ENCODE measurements at places on chromosomes 11 and 22.

GRCh38 chr11:113338730-113339129, 24.3 kb downstream of the TTC12 start:
- no peak for DNase-seq

DNA sequence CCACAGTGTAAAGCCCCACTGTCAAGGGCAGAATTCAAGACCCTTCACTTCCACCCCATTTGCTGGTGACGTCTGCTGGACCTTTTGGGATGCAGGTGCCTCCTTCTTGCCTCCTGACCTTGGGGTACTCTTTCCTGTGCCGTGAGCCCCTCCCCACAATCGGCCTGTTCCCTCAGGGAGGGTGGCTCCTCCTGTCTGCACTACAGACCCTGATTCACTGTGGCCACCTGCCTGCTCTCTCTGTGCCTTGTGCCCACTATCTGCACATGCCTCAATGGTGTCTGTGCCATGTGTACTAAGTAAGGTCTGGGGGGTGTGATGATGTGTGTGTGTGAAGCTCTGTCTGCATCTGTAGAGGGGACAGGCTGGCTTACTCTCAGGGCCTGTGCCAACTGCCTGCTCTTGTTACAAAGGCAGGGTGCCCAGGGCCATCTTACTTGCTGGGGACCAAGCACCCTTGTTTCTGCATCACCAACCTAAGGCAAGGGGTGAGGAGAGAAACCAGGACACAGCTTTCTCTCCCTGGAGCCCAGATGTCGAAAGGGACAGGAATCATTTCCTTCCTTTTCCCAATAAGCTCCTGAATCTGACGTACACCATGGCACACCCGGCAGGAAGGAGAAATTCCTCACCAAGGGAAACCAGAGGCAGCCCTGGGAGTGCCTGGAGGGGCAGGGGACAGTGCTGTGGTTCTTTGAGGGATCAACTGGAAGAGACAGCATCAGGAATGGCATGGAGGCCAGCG, 3.7 kb downstream of the PPM1F start:
- DNase-seq: no peak

DNA sequence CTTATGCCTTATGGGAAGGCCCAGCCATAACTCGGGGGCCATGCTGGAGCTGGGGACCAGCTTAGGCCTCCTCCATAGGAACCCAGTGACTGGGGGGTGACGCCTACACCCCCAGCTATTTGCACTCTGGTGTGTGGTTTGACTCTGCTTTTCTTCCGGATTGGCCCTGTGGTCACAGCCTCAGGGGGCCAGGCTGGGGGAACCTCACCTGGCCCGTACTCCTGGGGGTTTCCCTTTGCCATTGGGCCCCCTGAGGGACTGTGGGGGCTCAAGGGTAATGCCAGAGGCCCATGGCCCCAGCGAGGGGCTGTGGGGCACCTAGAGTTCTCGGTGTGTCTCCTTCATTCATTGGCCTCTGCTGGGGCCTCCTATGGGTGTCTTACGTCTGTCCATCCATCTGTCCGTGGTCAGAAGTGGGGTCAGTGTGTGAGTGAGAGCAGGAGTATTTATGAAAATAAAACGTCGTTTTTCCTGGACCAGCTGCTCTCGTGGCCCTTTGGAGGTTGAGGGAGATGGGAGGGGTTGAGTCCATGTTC, 6.3 kb upstream of the SH3BP1 start:
- no peak for DNase-seq

GRCh38 chr22:22048981-22049531, 66.5 kb upstream of the TOP3B start:
- no peak for DNase-seq

- DNase-seq: no peak
These were observed 17.1 kb downstream of the IFT27 start for GRCh38 chr22:36758792-36759271.

DNA sequence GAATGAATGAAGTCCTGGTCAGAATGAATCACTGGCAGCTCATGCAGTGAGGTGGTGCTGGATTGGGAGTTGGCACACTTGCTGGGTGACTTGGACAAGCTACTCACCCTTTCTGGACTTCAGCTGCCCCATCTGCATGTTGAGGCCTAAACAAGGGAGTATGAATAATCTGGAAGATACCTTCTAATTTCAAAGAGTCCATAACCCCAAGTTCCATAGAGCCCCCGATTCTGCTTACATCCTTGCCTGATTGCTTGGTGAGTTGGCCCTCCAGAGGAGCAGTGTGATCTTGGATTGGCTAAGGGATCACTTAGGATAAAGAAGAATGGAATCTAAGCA, 18.3 kb upstream of the ACCSL start:
- DNase-seq: no peak

DNA sequence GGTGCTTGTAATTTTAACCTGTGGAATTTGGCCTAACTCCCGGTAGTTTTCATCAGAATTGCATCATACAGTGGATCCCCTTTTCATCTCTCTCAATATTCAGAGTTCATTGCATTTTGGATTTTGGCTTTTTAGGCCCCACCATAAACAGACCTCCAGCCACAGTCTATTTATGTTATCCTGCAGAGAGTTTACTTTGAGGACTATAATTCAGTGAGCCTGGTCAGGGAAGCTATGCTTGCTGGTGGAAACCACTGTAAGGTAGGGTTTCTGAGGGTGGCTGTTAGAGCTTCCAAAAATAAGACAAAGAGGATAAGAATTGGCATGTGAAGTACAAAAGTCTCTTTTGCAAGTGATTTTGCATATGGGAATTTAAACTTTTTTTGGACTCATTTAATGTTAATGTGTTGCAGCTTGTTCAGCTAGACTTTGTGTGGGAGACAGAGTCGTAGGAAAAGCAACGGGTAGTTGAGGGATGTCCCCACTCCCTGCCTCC, 34.8 kb upstream of the DDI1 start:
- no peak for DNase-seq

- DNase-seq: no peak
These were observed 85.6 kb downstream of the TRIM29 start for GRCh38 chr11:120052196-120052775.

DNA sequence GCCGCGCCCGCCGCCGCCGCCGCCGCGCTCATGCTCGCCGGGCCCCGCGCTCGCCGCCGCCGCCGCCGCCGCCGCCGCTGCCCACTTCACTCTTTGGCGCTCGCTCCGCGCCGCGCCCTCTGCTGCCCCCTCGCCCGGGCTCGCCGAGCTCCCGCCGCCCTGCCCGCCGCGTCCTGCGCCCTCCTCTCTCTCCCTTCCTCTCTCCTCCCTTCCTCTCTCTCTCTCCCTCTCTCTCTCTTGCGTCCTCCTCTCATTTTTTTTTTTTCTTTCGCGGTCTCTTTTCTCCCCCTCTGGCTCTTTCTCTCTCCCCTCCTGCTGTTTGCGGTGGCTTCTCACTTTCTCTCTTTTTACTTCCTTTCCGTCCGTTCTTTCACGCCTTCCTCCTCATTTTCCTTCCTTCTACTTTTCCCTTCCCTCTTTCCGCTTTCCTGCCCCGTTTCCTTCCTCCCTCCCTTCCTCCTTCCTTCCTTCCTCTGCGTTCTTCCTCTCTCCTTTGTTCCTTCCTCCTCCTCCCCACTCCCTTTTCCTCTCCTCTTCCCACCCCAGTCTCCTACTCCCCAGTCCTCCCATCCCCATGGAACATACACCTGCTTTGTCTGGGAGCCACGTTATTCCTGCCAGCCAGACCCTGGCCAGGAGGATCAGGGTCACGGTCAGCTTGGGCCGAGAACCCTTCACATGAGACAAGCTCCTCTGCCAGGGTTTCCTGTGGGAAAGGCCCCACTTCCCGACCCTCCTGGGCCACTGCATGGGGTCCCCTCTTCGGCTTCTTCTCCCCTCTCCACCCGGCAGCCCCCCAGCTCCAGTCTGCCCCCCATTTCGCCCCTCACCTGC, 19.3 kb upstream of the SHISAL1 start:
- no peak for DNase-seq

GRCh38 chr11:19380375-19380774, 139.6 kb upstream of the E2F8 start:
- DNase-seq: no peak

GRCh38 chr11:9386901-9387300, 2.4 kb downstream of the IPO7 start:
- DNase-seq: no peak

DNA sequence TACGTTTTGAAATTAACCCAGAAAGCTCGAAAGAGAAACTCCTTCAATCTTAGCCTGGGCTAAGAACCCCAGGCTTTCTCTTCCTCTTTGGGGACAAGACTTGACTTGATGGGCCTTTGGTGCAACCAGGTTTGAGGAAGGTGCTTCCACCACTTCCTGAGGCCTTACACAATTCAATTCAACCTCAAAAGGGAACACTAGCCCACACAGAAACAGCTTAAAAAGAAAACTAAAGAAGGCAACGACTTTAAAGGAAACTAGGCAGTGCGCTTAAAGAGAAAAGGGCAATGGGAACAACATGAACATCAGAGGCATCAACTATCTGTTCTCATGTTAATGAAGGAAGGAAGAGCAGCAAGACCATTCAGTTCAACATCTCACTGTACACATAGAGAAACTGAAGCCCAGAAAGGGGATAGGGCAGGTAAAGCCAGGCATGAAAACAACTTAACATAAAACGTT, 24.8 kb downstream of the PAK1 start:
- no peak for DNase-seq

- DNase-seq: no peak
These were observed 7.6 kb downstream of the AMOTL1 start for GRCh38 chr11:94775567-94776327.

- no peak for DNase-seq
These were observed 435.6 kb upstream of the LRRC4C start for GRCh38 chr11:41895081-41895480.

GRCh38 chr11:112730591-112730990, 230.6 kb upstream of the NCAM1 start:
- no peak for DNase-seq

Measured in stimulated activated CD4-positive, alpha-beta T cell treated with anti-CD3 and anti-CD28 coated beads, TNF-alpha, amount 100 ng/mL, for 4 hours (primary cell).